ENCODE measurements at places on chromosomes 16 and 17.

GRCh38 chr16:29790949-29791844 lies 646 bp downstream of the KIF22 start:
- no peak for DNase-seq

GRCh38 chr17:51298508-51299371 lies 38.4 kb downstream of the UTP18 start:
- peak; percentile 13 for DNase-seq

- DNase-seq: no peak
Observed at GRCh38 chr17:80428796-80429195, 13.8 kb downstream of the ENDOV start.

DNA sequence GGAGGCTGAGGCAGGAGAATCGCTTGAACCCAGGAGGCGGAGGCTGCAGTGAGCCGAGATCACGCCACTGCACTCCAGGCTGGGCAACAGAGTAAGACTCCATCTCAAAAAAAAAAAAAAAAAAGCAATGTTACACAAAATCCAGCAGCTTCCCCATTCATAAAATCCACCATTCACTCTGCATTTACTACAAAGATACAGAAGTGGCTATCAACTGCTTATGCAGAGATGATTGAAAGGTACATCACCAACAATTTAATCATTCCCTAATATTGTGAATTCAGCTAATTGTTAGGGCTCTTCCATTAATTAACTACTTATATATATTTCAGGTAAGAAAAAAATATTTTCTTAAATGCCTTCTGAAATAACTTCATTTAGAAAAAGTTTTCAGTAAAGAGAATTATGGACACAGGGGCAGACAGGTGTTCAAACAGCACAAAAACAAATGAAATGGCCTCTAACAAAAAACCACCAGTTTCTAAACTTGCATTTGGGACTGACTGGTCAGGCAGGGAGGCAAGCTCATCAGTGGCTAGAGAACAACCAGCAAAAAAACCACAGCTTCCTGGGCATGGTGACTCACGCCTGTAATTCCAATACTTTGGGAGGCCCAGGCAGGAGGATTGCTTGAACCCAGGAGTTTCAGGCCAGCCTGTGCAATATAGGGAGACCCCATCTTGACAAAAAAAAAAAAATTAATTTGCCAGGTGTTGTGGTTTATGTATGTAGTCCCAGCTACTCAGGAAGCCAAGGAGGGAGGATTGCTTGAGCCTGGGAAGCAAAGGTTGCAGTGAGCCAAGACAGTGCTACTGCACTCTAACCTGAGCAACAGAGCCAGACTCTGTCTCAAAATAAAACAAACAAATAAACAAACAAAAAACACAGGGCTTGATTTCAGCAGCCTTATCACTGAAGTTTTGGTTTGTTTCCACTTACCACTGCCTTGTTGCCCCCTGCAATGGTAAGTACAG lies 26.3 kb downstream of the ERN1 start:
- no peak for DNase-seq

DNA sequence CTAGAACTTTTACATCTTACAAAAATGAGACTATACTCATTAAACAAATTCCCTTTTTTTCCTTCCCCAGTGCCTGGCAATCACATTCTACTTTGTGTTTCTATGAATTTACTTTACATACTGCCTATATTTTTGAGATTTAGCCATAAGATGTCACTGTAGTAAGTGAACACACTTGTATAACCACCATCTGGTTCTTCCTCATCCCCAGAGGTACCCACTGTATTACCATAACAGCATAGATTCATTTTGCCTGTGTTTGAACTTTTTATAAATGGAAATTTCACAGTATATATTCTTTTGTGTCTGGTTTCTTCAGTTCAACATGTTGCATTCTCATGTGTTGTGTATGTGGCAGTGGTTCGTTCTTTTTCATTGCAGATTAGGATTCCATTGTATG lies 15.8 kb downstream of the CYB5B start:
- no peak for DNase-seq

- DNase-seq: no peak
Observed at GRCh38 chr16:50273888-50274325, 7.6 kb downstream of the ADCY7 start.

GRCh38 chr16:51103590-51103989 lies 47.5 kb downstream of the SALL1 start:
- no peak for DNase-seq

DNA sequence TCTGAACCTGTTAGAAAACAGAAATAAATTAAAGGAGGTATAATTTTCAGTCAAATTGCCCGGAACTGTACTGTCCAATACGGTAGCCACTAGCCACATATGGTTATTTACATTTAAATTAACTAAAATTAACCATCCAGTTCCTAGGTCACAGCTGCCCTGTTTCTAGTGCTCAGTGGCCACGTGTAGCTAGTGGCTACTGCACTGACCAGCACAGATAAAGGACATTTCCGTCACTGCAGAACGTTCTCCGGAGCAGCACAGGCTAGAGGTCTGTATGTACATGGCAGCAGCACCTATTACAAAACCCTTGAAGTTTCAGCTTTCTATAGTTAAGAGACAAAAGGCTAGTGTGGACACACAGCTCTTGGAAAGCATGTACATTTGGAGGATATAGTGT lies 33.7 kb downstream of the CPSF4L start:
- DNase-seq: no peak

DNA sequence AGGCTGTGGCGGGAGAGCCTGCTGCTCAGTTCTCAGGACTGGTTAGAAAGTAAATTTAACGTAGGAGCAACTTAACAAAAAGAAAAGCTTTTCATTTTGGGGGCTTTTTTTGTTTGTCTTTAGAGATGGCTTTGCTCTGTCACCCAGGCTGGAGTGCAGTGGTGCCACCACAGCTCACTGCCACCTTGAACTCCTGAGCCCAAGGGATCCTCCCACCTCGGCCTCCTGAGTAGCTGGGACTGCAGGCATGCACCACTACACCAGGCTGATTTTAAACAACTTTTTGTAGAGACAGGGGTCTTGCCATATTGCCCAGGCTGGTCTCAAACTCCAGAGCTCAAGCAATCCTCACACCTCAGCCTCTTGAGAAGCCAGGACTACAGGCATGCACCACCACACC lies 205.0 kb downstream of the RPTOR start:
- DNase-seq: no peak

DNA sequence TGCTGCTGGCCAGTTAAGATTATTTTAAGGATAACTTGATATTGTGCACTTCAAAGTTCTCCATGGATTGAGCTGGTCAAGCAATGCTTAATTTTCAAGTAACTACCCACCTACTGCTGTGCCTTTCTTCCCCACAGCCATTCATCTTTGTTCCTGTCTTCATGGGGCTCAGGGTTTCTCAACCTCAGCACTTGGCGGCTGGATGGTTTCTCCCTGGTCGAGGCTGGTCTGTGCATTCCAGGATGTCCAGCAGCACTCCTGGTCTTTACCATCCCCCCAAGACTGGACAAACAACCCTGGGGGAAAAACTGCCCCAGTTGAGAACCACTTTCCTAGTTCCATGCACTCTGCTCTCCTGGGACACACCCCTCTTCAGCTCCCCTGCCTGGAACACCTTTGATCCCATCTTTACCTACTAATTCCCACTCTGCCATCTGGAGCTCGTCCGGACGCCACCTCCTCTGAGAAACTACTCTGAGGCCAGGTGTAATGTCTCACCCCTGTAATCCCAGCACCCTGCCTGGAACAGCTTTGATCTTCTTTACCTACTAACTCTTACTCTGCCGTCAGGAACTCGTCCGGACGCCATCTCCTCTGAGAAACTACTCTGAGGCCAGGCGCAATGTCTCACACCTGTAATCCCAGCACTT lies 81.5 kb downstream of the NXN start:
- DNase-seq: no peak

DNA sequence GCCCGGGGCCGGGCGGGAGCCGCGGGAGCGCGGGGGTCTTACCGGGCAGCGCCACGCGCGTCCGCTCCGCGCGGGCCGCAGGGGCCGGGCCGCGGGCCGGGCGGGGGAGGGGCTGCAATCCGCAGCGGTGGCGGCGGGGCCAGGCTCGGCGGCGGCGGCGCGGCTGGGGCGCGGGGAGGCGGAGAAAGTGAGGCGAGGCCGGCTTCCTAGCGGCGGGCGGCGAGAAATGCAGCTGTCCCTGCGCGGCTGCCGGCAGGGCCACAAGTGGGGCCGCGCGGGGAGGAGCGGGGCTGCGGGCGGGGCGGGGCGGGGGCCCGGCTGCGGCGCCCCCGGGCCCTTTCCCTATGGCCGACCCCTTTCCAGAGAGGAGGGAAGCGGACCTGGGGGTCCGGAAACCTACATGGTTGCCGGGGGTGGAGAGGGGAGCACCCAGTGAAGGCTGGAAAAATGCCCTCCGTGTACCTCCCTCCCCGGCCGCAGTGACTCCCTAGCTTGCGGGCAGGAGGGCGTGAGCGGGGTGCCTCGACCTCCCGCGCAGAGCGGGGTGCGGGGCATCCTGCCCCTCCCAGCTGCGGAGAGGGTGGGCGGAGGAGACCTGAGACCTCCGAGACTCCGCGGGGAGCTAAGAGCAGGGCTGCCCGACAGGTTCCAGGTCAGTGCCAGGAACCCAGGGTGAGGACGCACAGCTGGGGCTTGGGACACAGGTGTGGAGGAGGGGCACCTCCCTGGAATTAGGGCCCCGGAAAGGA lies at the start of gene CUEDC1:
Gene CUEDC1, minus strand, starts transcription at position 230 of the 749 bp plus-strand sequence. CDS start 69,848 bp downstream, outside the sequence.
- DNase-seq: no peak

GRCh38 chr17:50471009-50471905 lies 2.6 kb upstream of the CHAD start:
- DNase-seq: no peak

DNA sequence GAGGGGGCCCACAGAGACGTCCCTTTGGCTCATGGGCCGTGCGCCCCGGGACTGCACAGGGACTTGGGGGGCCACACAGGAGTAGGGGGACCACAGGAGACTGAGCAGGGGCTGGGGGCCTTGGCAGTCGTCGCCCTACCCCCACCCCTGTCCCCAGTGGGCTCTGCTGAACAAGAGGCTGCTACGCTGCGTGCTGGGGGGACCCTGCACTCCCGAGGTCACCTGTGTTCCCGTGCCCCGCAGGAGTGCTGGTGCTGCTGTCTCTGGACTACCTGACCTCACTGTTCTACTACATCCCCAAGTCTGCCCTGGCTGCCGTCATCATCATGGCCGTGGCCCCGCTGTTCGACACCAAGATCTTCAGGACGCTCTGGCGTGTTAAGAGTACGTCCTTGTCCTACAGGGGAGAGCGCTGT lies 14.4 kb upstream of the RNF213 start:
- no peak for DNase-seq

GRCh38 chr16:1125471-1125870 lies 27.4 kb upstream of the CACNA1H start:
- DNase-seq: no peak

DNA sequence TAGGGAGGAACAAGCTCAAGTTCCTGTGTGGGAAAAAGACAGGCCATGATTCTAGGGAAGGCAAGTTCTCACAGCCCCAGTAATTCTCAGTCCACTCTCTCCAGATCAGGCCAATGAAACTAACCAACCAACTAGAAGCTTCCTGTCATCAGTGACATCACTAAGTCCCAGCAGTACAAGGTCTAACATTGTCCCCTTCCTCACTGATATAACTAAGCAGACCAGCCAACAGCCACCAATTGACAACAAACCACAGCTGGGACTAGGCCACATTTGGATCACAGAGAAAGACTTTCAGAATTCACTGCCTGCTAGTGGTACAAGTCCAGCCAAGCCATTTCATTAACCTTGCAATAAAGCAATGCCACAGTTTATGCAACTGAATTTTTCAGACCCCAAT lies 94.0 kb downstream of the CACNG1 start:
- no peak for DNase-seq

- no peak for DNase-seq
Observed at GRCh38 chr16:30369938-30370455, 297 bp downstream of the TBC1D10B start.

DNA sequence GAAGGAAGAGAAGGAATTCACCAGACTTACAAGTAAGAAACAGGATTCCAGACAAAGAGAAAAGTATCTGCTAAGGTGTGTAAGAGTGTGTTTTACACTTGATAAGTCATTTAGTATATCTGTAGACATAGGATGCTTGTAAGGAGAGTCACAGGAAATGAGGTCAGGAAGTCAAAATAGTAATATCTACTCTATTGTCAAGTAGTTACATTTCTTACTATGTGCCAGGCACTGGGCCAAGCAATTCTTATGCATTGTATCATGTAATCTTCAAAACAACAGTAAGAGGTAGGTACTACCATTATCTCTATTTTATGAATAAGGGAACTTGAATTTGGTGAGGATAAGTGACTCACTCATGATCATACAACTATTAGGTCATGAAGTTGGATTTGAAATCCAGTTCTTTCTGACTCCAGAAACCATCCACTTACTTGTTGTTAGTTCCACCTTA lies 129.1 kb downstream of the SNX11 start:
- peak; percentile 39 for DNase-seq

- DNase-seq: peak; percentile 54
Observed at GRCh38 chr17:59329176-59330052, 2.0 kb upstream of the YPEL2 start.

- no peak for DNase-seq
Observed at GRCh38 chr17:4307179-4307930, 43.6 kb upstream of the ANKFY1 start.

GRCh38 chr17:65345261-65346005 lies 208.3 kb downstream of the RGS9 start:
- DNase-seq: no peak
